ENCODE measurements at places on chromosomes 12 and 14.
A peak's percentile ranks its signal among the peaks of the same experiment; 100 is the strongest.

GRCh38 chr14:28772613-28773012 lies 6.0 kb downstream of the FOXG1 start:
- no peak for DNase-seq

DNA sequence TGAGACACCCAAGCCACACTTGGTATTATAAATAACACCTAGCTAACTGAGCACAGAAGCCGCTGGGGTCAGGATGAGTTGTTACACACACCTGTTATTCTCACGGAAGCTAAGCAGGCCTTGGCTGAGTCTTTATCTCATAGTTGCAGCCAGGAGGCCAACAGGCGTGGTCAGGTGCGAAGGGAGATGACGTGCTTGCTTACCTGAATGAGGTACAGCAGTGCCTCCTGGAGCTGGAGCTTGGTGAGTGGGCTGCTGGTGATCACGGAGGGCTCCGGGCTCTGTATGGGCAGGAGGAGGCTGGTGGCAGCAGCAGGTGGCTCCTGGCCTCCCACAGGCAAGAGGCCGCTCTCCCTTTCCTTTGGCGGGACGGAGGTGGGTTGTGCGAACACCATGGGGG lies 30.4 kb upstream of the CACNA2D4 start:
- DNase-seq: no peak

- DNase-seq: no peak
Measured at GRCh38 chr12:5066251-5066650, 22.6 kb downstream of the KCNA5 start.

- DNase-seq: no peak
Measured at GRCh38 chr14:86086962-86087361, 557.0 kb downstream of the FLRT2 start.

GRCh38 chr12:4535092-4535491 lies 3.6 kb upstream of the RAD51AP1 start:
- DNase-seq: no peak

DNA sequence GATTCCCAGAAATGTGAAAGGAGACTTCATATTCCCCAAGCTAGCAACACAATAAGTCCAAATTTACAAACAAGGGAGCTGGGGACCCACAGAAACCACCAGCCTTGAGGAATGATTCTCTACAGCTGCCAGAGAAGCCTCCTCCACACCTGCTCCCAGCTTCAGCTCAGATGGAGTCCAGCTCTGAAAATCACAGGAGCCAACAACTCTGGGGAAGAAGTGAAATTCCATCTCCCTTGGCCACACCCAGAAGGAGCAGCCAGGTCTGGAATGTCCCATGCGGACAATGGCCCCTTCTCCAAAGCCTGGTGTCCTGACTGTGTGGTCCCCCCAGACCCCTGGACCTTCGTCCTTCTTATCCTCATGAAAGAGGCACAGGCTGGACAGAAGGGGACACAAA lies 45.4 kb downstream of the SYNE3 start:
- peak; percentile 57 for DNase-seq

DNA sequence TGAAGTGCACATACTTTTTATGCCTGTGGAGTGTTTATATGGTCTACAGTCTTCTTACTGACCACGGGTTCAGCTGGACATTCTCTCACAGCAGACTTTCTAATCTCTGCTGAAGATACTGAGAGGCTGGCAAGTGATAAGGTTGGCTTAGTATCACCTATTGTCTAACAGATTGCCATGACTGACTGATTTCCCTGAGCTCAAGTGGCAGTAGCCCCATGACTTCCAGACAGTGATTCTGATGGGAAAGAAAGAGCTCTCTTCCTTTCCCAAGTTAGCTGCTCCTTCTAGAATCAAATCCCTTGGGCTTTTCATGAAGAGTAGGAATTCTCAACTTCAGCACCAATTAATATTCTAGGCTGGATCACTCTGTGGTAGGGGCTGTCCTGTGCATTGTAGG lies 141.4 kb downstream of the ANO4 start:
- DNase-seq: no peak

GRCh38 chr12:106600503-106600902 lies 17.7 kb downstream of the RFX4 start:
- DNase-seq: no peak

DNA sequence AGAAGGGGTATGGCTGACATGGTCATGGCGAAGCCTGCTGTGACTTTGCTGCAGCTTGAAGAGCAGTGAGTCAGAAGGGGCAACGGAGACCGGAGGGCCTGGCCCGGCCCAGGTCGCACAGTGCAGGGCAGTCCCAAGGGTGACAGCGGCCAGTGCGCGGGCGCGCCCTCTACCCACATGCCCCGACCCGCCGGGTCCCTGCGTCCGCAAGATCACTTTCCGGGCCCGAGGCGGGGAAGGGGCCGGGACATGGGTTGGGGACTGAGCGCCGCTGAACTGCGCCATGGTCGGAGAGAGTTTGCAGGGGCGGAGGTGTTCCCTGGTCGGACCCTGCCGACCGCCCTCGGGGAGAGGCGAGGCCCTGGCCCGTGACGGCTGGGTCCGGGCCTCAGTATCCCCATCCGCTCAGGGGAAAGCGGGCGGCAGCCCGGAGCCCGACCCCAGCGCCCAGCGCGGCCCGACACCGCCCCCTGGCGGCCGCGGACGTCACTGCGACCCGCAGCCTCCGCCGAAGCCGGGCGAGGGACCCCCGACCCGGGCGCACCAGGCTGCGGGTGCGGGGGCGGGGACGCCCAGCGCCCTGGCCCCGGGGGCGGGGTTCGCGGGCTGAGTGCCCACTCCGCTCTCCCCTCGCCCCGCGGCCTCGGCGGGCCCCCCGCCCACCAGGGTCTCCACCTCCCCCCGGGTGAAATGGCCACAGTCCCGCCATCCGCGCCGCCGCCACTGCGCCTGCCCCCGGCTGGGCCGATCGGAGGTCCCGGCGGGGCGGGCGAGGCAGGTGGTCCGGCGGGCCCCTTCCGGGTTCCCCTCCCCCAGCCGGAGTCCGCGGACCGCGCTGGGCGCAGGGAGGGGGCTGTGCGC lies 7.2 kb upstream of the ANKRD9 start:
- peak; percentile 71 for DNase-seq

- no peak for DNase-seq
Measured at GRCh38 chr14:22178333-22178839, 410.6 kb downstream of the DAD1 start.

DNA sequence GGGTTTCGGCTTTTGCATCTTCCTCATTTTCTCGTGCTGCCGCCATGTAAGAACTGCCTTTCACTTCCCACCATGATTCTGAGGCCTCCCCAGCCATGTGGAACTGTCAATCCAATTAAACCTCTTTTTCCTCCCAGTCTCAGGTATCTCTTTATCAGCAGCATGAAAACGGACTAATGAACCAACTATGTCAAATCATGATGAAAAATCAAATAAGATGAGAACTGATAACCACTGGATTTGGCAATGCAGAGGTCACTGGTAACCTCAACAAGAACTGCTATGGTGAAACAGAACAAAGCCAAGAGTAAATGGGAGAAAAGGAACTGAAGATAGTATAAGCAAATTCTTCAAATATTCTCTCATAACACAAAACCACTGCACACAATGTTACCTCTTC lies 6.0 kb downstream of the EML5 start:
- DNase-seq: no peak

- DNase-seq: no peak
Measured at GRCh38 chr14:81200054-81200453, 20.7 kb downstream of the GTF2A1 start.

GRCh38 chr14:59897757-59898383 lies 22.1 kb upstream of the LRRC9 start:
- DNase-seq: no peak

DNA sequence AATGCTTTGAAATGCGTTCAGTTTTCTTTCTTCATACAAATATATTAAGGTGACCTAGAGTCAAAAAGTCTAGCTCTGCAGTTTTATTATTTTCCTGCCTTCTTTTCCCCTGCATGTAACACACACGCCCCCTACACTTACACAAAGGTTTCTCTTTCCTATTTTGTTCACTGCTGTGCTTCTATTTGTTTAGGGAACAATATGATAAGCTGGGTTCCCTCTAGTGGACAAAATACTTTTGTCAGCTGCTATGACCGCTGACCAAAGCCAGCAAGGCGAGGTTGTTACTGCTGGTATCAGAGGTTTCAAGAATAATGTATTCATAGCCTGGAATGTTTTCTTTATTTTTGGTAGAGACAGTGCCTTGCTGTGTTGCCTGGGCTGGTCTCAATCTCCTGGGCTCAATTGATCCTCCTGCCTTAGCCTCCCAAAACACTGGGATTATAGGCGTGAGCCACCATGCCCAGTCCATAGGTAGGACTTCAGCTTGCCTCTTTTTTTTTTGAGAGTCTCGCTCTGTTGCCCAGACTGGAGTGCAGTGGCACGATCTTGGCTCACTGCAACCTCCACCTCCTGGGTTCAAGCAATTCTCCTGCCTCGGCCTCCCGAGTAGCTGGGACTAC lies 33.4 kb downstream of the FNTB start:
- DNase-seq: no peak
